Right atrium auricular region (tissue), 2 donors: ENCODE measurements at places on chromosomes 12 and 14.

DNA sequence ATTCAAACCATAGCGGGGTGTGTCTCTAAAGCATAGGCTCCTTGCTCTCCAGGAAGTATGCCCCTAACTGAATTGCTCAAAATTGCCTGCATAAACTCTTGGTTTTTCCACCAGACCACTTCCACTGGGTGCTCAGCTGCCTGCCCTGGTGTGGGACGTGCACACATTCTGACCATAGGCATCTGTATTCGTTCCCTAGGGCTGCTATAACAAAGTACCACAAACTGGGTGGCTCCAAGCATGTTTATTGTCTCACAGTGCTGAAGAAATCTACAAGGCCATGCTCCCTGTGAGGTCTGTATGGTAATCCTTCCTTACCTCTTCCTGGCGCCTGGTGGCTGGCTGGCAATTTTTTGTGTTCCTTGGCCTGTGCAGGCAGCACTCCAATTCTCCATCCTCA lies 16.4 kb upstream of the GALNT6 start:
- DNase-seq = peak; percentile 11

GRCh38 chr14:56156096-56156495 lies 37.9 kb downstream of the PELI2 start:
- DNase-seq = no peak

DNA sequence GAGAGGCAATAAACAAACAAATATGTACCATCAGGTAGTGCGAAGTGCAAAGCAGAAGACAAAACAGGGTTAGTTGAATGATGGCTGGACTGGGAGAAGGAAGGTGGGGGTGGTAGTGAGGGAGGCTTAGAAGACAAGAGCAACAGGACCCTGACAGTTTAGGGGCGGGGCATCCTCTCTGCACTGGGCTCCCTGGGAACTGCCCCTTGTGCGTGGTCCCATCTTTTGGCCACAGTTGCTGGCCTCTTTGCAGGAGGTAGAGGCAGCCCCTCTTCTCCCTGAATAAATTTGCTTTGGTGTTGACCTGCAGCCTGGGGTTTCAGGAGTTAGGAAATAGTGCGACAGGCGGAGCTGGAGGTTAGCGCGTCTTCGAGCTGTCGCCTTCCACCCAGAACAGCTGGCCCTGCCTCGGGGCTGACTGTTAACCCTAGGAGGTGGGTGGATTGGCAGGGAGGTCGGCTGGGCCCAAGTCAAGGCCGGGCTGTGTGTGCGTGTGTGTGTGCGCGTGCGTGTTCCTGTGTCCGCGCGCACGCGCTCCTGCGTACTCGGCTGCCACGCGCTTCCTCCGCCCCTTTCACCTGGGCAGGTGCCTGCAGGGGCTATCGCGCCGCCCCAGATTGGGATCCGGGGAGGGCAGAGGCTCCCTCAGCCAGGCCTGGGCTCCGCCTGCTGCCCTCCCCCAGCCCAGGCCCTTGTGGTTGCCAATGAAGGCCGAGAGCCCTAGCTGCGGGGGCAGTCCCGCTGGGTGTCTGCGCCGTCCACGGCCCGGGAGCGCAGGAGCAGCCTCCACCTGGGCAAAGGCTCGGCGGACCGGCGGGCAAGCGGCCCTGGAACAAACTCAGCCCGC lies 180.8 kb downstream of the ADCK1 start:
- no peak for DNase-seq

DNA sequence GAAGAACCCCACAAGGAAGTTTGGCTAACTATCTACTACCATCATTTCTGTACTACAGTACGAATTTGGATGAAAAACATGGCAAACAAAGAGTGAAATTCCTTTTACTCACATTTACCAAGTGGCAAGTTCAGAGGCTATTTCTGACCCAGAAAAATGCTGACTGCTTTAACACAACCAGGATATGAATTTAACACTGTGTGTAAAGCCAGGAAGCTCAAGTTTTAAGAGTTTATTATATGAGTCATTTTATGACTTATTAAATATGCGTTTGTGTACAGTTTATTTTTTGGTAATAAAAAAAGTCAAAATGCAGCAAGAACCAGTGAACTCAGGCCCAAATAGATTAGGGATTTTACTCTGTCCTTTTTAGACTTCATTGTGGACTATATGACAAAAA lies 58.4 kb upstream of the STAC3 start:
- DNase-seq = no peak

- DNase-seq = no peak
These were observed 47.5 kb downstream of the ZNF664 start for GRCh38 chr12:124020514-124020949.

- DNase-seq = no peak
These were observed 32.1 kb downstream of the CMKLR1 start for GRCh38 chr12:108307006-108307405.

- DNase-seq = no peak
These were observed 200.7 kb downstream of the C12orf50 start for GRCh38 chr12:87828382-87828973.

DNA sequence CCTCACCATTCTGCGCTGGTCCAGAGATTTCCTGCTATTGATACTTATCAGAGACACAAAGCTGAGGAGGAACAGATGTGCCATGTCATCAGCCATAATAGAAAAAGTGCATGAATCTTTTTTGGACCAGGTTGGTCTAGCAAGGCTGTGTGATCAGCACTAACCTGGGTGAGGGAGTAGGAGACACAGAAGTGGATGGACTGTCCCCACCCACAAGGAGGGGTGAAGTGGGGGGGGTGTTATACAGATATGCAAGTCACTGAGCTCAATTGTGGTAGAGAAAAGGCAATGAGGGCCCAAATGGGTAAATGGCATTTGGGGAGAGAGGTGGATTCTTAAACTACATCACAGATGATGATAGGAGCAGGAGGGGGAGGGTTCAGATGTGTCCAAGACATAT lies 123.0 kb downstream of the SAMD4A start:
- DNase-seq = peak; percentile 51

- no peak for DNase-seq
These were observed 112.4 kb downstream of the TMEM132D start for GRCh38 chr12:129791396-129791795.

DNA sequence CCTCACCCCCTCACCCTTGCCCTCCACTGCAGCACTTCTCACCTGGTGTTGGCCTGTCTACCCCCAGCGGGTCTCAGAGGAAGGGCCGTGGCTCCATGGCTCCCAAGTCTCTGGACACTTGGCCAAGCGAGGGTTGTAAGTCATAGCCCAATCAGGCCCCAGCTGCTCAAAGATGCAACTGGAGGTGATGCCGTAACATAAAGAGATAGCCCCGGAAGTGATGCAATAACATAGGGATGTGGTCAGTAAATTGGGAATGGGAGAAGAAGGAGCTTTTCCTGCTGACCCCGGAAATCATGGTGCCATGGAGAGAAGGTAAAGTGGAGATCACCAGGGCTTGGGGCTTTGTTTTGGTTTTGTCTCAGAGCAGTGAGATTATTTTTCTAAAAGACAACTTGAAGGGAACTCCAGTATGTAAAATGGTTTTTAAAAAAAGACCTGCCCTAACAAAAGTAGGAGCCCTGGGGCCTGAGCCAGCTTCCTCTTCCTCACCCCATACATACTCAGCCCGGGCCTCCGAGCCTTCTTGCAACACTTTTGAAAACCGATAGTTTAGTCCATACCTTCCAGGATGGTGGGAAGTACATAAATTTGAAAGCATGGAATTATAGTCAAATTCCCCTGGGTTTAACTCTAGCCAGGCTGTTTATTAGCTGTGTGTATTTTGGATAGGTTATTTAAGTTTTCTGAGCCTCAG lies 212.5 kb downstream of the CRADD start:
- DNase-seq = peak; percentile 58

- DNase-seq = no peak
These were observed 33.0 kb downstream of the SRRM4 start for GRCh38 chr12:119014368-119014767.

GRCh38 chr12:81992461-81992860 lies 233.3 kb upstream of the PPFIA2 start:
- DNase-seq = no peak

GRCh38 chr12:30794591-30795409 lies 40.0 kb upstream of the CAPRIN2 start:
- DNase-seq = peak; percentile 74

DNA sequence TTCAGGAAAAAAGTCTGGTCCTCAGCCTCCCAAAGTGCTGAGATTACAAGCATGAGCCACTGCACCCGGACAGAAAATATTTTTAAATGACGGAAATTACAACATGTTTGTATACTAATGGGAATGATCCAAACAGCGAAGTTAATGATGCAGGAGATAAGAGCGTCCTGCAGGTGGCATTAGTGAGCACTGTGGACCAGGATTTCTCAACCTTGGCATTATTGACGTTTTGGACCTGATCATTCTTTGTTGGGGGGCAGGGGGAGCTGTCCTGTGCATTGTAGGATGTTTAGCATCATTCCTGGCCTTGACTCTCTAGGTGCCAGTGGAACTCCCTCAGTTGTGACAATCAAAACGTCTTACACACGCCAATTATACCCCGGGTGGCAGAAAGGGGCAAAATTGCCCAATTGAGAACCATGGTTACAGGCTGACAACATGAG lies 34.1 kb downstream of the SCFD1 start:
- DNase-seq = no peak

DNA sequence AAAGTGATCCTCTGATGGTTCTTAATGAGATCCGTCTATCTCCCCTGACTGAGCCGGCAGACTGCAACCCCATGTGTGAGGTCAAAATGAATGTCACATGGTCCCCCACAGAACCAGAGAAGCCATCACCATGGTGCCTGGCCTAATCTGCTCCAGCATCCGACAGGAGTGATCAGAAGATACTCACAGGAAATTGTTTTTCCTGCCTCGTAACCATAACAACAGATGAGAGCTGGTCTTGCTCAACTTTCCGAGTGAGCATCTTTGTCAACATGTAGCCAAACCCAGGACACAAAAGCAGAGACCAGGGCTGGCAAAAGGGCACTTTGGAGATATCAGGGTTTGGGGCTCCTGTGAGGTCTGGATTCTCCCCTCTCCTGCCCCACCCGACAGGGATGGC lies 72.1 kb upstream of the C14orf180 start:
- no peak for DNase-seq

GRCh38 chr12:46442738-46443137 lies 70.2 kb upstream of the SLC38A2 start:
- no peak for DNase-seq

DNA sequence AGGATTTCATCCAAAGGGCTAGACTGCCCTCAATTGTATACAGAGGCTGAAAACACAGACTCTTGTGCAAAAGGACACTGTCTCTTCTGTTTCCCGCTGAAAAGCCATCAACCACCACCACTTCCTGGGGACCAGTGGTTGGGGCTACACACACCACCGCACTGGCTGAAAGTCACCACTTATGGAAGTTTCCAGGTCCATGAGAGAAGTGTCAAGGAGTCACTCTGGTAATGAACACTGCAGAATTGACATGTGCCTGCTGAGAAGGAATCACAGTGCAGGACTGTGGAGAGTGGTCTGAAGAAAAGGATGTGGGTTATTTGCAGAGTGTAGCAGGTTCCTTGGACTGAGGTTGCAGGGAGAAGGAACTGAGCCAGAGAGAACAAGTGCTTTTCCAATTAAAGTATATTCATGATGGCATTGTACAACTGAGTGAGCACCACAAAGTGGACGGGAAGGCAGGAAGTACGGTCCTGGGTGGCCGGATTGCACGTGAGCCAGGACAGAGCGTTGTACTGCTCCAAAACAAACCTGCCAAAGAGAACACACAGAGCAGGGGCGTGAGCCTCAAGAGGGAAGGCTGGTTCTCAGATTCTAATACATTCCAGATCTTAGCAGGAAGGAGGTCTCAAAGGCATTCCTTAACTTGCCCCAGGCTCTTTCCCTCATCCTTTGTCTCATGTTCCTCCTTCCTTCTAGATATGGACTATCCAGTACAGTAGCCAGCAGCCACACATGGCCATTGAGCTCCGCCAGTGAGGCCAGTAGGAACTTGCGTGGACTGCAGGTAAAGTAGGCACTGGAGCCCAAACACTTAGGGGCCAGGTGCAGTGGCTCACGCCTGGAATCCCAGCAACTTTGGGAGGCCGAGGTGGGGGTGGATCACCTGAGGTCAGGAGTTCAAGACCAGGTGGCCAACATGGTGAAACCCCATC lies 316.4 kb downstream of the MED13L start:
- no peak for DNase-seq

- no peak for DNase-seq
These were observed 11.7 kb downstream of the SSH1 start for GRCh38 chr12:108845696-108846095.

- no peak for DNase-seq
These were observed 20.0 kb upstream of the KITLG start for GRCh38 chr12:88600272-88600671.

- DNase-seq = peak; percentile 77
These were observed 113.3 kb downstream of the FOXN3 start for GRCh38 chr14:89303456-89304435.

DNA sequence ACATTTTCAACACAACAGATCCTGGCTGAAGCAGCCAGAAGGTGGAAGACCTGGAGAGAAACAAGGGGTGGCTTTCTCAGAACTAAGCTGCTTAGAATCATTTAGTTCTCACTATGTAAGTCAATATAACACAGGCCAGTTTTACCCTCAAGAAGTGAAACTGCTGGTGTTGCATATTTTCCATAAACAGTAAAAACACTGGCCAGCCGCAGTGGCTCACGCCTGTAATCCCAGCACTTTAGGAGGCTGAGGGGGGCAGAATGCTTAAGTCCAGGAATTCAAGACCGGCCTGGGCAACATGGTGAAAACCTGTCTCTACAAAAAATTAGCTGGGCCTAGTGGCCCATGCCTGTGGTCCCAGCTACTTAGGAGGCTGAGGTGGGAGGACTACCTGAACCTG lies 11.6 kb downstream of the STX2 start:
- DNase-seq = no peak

DNA sequence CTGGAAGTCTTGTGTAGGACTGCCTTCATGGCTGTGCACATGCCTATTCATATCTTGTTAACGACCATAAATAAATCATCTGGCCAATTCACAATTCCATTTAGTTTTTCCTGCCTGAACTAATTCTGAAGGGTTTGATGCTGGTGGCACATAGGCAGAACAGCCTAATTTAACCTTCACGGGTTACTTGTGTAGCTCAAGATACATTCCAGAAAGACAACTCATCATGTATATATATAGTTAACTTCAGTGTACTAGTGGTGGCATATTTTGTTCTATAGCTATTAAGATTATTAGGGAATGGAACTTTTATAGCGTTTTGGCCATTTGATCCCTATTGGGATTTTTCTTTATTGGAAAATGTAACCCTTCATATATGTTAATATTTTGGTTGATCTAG lies 31.4 kb downstream of the CFAP54 start:
- DNase-seq = no peak

GRCh38 chr12:40752011-40752410 lies 59.8 kb downstream of the CNTN1 start:
- DNase-seq = no peak

GRCh38 chr12:2136901-2137300 lies 84.1 kb downstream of the CACNA1C start:
- no peak for DNase-seq

DNA sequence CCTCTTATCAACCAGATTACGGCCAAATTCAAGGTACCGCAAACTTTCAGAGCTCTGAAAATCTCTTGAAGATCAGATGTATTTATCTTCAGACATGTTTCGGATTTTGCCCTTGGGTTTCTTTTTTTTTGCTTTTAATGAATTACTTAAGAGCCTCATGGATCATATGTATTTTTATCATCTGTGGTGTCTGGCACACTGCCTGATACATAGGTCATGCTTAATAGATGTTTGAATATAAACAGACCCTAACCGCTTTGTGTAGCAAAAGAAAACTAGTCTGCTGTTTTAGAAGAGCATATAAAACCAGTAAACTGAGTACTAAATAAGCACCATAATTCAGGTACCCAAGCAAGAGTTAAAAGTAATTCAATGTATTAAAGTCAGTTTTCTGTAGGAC lies 20.1 kb upstream of the TBK1 start:
- DNase-seq = no peak

GRCh38 chr12:58860056-58860787 lies 60.1 kb downstream of the LRIG3 start:
- DNase-seq = no peak
